HCT116 (cell line): ENCODE measurements at places on chromosomes 3 and 15.
A peak's percentile ranks its signal among the peaks of the same experiment; 100 is the strongest.

DNA sequence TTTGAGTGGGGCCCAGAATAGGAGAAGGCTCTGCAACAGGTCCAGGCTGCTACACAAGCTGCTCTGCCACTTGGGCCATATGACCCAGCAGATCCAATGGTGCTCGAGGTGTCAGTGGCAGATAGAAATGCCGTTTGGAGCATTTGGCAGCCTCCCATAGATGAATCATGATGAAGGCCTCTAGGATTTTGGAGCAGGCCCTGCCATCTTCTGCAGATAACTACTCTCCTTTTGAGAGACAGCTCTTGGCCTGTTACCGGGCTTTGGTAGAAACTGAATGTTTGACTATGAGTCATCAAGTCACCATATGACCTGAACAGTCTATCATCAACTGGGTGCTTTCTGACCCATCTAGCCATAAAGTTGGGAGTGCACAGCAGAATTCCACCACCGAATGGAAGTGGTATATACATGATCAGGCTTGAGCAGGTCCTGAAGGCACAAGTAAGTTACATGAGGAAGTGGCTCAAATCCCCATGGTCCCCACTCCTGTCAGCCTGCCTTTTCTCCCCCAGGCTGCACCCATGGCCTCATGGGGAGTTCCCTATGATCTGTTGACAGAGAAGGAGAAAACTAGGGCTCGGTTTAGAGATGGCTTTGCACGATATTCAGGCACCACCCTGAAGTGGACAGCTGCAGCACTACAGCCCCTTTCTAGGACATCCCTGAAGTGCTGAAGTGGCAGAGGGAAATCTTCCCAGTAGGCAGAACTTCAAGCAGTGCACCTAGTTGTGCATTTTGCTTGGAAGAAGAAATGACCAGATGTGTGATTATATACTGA lies 971.4 kb downstream of the MCTP2 start:
- no peak for DNase-seq

DNA sequence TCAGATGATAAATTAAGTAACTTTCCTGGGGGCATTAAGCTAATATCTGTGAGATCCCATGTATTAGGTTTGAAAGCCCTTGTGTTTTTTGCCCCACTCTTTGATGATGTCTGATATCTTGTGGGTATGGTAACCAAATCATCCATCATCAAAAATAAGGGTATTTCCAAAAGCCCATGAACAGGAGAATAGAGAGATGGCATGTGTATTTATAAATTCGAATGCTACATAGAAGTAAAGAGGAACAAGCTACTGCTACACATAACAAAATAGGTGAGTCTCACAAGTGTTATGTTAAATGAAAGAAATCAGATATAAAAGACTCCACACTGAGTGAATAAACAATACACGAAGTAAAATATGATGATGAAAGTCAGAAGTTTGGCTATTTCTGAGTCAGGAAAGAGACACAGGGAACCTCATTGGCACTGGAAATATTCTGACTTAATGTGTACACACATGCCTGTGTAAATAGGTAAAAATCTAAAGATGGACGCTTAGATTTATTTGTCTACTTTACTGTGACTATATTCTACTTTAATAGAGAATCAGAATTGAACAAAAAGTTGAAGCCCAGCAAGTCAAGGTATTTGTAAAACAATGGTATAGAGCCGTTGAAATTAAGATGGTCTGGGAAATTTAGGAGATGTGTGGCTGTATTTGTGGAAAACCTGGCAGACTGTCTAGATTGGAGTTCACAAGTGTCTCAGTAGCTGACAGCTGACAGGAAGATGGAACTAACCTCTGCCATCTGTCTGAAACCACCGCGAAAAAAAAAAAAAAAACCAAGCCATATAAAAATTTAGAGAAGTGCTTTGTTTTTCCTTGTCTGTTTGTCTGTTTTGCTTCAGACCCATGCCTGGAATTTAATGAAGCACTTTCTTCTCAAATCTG lies 111.0 kb upstream of the TGFBR2 start:
- DNase-seq: no peak

GRCh38 chr3:15794303-15794771 lies 3.4 kb downstream of the ANKRD28 start:
- no peak for DNase-seq

DNA sequence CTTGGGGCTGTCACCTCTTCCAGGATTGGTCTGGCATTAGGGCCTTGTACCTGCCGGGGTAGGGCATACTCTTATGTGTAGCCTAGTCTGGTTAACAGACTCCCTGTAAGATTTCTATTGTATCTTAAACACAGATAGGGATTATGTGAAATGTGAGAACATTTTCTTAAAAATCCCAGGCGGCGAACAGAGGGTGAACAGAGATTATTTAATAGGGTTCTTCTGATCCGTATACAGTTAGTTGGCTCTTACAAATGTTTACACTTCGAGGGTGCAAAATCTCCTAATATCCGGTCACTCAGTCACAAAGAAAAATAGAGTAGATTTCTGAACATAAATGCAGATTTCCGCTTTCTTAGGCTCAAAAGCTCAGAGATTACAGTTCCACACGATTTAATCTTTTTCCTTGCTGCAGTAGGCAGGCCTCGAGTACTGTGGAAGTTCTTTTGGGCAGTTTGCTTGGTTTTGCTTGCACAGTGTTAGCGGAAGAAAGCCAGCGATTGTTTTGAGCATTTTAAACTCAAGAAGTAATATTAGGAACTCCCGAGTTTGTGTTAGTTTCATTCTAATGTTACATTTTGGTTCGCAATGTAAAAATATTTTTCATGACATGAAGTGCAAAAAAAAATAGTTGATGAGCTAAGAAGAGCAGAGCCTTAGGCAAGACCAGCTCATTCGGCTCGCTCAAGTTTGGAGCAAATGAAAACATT lies 993 bp downstream of the PLCL2 start:
- DNase-seq: no peak

DNA sequence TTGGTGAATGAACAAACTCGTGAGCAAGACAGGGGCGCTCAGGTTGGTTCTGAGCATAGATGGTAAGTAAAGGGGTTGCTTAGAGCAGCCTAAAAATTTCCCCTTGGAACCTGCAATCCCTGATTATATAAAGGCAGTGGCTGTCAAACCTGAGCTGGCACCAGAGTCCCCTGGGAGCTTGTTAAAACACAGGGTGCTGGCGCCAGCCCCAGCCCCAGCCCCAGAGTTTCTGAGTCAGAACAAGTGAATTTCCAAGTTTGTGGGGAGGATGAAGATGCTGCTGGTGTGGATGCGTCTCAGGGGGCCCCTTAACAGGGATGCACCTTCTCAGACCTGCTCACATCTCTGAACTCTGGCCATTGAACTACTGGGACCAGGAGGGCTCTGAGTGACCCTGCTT lies 48.2 kb downstream of the FEM1B start:
- DNase-seq: no peak

DNA sequence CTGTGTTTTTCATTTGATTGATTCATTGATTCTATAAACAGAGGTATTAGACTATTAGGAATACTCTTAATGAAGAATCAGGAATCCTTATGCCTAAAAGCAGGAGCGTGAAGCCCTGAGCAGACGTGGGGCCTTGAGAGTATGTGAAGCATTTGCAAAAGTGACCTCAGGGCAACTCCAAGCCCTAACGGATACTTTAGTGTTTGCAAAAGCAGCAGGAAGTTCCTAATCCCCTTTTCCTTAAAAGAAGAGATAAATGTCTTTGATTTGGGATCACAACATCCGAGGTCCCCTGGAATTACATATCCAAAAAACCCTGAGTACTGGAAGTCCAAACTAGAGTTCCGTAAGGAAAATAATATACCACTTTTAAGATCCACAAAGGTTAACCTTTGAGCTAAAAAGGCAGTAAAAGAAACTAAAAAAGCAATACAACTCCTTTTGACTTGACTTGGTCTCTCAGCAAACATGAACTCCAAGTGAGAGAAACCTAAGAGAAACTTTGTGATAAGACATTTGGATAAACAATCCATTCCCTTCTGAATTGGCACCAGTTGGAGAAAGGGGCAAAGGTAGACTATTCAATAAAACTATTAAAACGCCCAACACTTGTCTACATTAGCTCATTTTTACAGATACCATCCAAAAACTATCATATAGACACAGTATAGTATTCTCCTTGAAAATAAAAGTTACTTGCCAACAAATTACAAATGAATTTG lies 27.4 kb downstream of the PRTG start:
- no peak for DNase-seq

- DNase-seq: no peak
Measured at GRCh38 chr3:161314836-161315395, 56.4 kb downstream of the SPTSSB start.

GRCh38 chr15:65085207-65085753 lies 8.7 kb downstream of the KBTBD13 start:
- DNase-seq: no peak

DNA sequence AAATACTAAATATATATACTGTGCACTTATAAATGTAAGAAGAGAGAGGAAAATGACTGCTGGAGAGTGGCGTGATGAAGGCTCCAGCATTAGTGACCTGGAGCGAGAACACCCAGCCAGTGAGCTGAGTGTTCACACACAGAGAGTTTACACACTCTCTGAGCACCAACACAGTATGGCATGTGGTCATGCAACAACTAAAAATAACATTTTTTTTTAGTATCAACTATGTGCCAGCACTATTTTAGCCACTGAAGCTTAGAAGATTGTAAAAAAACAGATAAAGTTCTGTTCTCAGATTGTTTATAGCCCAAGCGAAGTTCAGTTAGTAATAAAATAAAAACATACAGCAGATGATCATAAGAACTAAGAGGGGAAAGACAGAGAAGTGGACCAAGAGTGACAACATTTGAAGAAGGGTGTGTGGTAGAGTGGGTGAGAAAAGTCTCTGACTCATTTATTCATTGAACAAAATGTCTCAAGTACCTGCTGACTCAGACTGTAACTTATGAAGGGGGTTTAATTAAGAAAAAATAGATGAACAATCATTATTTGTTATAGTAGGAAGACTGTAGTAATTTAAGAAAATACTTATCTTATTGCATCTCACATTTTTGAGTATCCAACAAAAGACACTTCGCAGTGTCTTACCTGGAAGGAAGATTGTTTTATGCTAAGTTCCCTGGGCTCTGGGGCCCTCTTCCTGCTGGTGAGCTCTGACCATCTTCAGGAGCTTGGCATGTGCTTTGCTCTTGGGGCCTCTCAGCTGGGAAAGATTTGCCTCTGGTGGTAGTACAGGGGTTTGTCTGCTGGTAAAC lies 43.8 kb downstream of the GAP43 start:
- no peak for DNase-seq

DNA sequence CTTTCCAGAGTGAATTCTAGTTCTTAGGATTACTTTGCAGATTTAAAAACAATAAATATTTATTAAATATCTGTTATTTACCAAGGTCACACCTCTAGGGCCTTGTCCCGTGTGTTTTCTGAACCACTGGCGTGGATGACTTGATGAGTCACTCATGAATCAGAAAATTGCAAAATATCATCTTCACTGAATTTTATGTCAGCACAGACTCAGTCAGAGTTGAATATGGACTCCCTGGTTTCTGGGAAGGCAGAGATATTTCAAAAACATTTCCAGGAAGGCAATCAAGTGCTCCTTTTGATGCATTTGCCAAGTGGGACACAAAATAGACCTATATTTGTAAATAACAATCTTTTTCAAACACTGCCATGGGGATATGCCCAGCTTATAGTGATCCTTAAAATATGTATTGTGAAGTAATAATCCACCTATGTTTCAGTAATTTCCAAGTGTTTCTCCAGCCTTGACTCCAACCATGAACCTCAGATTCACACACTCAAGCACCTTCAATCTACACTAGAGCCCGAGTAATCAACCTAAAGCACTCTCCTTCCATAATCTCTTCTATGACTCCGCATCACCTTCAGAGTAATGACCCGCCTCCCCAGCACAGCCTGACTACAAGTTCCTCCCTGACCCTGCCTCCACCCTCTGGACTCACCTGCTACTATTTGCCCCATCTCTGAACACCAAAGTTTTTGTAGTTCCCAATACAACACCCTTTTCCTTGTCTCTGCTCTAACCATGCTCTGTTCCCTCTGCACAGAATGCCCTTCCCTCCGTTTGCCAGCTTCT lies 24.3 kb downstream of the DPH3 start:
- DNase-seq: no peak

- DNase-seq: no peak
Measured at GRCh38 chr3:45258317-45258716, 32.2 kb upstream of the TMEM158 start.

- DNase-seq: no peak
Measured at GRCh38 chr15:78915341-78916087, 29.3 kb downstream of the CTSH start.

DNA sequence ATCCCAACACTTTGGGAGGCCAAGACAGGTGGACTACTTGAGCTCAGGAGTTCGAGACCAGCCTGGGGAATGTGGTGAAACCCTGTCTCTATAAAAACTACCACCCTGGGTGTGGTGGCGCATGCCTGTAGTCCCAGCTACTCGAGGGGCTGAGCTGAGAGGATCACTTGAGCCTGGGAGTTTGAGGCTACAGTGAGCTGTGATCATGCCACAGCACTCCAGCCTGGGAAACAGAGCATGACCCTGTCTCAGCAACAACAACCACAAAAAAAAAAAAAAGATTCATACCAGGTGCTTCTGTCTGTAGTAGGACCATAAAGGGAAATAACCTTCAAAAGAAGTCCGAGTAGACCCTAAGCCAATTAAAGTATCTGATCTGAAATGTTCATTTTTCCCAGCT lies 94.5 kb downstream of the SERPINI1 start:
- DNase-seq: no peak

DNA sequence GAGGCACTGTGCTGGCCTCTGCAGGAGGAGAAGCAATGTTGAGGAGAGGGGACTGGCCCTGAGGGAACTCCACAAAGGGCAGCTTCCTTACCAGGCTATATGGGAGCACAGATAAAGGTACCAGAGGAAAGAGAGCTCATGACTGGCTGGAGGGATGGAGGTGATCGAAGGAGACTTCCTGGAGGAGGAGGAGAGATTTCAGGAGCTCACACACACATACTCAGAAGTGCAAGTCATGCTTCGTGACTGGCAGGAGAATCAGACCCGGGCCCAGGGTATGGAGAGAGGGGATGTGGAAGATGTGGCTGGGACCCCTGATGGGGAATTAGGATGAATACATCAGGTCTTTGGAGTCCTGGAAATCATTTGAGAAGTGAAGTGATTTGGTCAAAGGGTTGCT lies 85.4 kb downstream of the ABHD5 start:
- DNase-seq: no peak

- DNase-seq: no peak
Measured at GRCh38 chr3:170247875-170248274, 25.7 kb downstream of the PRKCI start.

- DNase-seq: no peak
Measured at GRCh38 chr3:123841476-123842238, 42.5 kb downstream of the MYLK start.

GRCh38 chr15:97903971-97904572 lies 56.4 kb upstream of the ARRDC4 start:
- DNase-seq: peak; percentile 41

GRCh38 chr3:112561484-112561733 lies 353 bp downstream of the ATG3 start:
- DNase-seq: no peak

DNA sequence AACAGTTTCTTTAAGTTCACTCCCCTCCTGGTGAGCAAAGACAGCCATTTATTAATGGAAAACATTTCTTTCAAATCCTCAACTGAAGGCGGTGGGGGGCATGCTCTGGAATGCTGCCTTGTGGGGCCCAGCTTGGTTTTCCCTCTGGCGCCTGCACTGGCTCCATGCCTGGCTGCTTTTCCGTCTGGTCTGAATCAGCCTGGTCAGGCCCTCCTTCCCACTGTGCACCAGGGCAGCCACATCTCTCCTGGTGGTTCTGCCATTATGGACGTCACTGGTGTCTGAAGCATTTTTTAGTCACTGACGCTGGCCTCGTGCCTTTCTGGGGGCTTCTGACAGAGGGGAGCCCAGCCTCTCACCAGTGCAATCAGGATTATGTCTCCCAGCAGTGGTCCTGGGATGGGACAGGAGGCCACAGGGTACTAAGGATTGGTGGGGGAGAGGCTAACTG lies 57.6 kb upstream of the APEH start:
- no peak for DNase-seq
